ENCODE measurements at places on chromosomes 1 and 21.
A peak's percentile ranks its signal among the peaks of the same experiment; 100 is the strongest.

DNA sequence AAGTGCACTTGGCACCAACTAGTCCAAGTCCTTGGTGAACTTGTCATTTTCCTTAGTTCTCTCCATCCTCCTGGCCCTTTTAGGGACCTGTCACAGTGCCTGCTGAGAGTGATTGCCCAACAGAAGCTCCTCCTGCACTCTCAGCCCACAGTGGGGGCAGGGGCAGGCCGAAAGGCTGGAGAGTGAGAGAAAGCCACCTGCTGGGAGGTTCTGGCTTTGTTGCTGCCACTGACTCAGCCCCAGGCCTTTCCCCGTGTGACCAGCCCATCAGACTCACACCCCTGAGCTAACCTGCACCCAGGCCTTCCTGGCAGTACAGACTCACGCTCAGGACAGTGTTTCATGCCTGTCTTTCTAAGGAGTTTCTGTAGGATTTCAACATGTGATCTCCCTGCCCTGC, 17.1 kb upstream of the PROK1 start:
- DNase-seq, result no peak

GRCh38 chr1:197763769-197764168, 11.5 kb downstream of the DENND1B start:
- DNase-seq, result no peak

GRCh38 chr1:159009287-159009686, 420 bp upstream of the IFI16 start:
- no peak for DNase-seq

DNA sequence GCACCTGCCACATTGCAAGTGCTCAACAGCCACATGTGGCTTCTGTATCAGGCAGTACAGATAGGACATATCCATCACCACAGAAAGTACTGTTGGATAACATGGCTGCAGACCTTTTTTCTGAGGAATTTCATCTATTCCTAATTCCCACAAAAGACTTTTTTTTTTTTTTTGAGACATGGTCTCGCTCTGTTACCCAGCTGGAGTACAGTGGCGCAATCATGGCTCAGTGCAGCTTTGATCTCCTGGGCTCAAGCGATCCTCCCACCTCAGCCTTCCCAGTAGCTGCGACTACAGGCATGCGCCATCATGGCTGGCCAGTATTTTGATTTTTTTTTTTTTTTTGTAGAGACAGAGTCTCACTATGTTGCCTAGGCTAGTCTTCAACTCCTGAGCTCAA, 33.3 kb downstream of the YARS1 start:
- no peak for DNase-seq

GRCh38 chr1:6235296-6235677, 477 bp downstream of the ICMT start:
- peak; percentile 76 for DNase-seq

GRCh38 chr1:26838474-26839338, 12.2 kb downstream of the ZDHHC18 start:
- no peak for DNase-seq

- DNase-seq, result no peak
Observed at GRCh38 chr1:3898994-3899753, 898 bp downstream of the C1orf174 start.

GRCh38 chr1:228415221-228415620, 1.4 kb downstream of the TRIM17 start:
- DNase-seq, result no peak
